ENCODE measurements at places on chromosomes 16 and 17.

DNA sequence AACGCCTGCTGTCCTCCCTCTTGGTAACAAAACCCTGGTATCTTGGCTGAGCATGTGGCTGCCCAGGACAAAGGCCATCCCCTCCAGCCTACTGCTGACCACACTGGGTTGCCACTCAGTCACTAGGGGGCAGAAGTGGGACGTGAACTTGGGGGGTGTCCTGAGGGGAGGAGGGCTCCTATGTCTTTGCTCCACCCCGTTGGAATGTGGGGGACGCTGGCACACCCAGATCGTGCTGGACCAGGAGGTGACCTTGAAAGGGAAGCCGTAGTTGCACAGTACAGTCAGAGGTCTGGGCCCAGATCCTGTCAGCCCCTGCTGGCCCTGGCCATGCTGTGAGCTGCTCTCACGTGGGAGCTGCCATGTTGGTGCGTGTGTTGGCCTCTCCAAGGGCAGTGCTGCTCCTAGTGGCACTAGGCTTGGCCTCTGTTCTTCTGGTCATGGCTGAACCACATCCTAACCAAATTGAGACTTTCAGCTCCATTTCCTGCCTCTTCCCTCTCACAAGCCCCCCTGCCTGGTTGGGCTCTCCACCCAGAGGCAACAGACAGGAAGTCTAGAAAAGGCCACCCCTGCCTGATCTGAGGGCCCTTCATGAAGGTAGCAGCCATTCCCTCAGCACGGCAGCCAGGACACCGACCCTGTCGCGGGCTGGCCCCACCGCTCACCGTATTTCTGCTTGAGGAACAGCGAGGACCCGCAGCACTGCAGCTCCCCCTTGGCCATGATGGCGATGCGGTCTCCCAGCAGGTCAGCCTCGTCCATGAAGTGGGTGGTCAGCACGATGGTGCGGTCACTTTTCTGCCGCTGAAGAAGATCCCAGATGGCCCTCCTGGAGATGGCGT lies 29.0 kb upstream of the RNPS1 start:
- DNase-seq: no peak

DNA sequence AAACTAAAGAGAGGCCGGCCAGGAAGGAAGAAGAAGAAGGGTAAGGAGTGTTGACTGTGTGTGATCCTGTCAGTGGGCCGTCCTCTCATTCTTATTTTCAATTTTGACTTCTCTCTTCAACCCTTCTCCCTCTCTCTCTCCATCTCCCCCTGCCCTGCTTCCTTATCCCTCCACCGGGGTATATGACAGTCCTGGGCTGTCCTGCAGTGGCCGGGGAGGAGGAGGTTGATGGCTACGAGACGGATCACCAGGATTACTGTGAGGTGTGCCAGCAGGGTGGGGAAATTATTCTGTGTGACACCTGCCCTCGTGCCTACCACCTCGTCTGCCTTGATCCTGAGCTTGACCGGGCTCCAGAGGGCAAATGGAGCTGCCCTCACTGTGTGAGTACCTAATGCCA lies 5.6 kb downstream of the CHD3 start:
- DNase-seq: no peak

DNA sequence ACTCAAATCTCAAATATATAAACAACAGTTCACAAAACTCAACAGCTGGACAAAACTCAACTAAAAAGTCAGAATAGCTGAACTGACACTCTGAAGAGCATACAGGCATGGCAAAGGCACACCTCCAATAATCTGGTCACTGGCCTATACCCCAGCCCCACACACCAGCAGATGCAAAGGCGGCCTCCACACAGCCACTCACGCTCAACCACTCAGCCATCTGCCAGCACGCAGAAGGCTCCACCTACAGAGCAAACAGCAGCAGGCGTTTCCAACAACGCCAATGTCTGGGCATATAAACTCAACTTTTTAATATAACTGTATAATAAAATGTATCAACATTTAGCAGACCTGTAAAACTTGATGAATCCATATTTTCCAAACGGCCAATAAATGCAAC lies 17.2 kb downstream of the USP7 start:
- DNase-seq: no peak

- no peak for DNase-seq
Measured at GRCh38 chr17:68178831-68179230, 69.0 kb upstream of the AMZ2 start.

DNA sequence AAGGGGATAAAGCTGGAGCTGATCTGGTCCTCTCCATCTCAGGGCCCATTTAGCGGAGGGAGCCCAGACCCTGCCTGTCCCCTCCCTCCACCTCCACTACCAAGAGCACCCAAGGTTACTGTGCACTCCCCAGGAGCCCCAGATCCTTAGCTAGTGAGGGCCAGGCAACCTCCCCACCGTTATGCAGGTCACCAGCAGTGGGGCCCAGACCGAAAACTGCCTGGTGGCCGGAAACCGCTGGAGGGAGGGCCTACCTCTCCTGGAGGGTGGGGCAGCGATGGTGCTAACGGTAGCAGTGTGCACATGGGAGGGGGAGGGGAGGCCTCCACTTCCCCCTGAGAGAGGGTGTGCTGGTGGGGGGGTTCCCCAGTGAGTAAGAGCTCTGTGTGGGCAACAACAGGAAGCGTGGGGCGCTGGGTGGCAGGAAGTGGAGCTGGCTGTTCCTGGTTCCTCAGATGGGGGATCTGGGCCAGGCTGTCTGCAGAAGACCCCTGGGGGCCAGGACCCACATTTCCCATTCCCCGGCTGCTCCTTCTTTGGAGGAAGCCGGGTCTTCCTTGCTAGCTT lies 4.4 kb downstream of the FMNL1 start:
- DNase-seq: peak; percentile 95

GRCh38 chr16:2420035-2420434 lies 9.2 kb upstream of the CCNF start:
- DNase-seq: no peak

GRCh38 chr16:73319737-73320136 lies 271.8 kb upstream of the ZFHX3 start:
- DNase-seq: no peak

- DNase-seq: no peak
Measured at GRCh38 chr17:43853546-43853945, 6.6 kb downstream of the CD300LG start.

GRCh38 chr17:77684803-77685798 lies 273.4 kb upstream of the TNRC6C start:
- no peak for DNase-seq

- DNase-seq: peak; percentile 29
Measured at GRCh38 chr17:75864448-75864871, 9.3 kb upstream of the WBP2 start.

DNA sequence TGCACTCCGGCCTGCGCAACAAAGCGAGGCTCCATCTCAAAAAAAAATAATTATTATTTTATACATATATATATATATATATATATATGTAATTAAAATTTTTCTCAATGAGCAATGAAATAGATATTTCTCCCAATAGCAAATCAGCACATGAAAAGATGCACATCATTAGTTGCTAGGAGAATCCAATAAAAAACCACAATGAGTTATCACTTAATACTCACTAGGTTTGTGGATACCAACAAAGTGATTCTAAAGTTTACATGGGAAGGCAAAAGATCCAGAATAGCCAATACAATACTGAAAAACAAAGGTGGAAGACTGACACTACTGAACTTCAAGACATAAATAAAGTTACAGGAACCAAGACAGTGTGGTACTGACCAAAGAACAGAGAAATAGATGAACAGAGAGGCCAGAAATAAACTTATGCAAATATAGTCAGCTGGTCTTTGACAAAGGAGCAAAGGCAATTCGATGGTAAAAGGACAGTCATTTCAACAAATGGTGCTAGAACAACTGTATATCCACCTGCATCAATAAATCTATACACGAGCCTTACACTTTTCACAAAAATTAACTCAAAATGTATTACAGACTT lies 13.6 kb downstream of the SMG6 start:
- no peak for DNase-seq

GRCh38 chr16:27978876-27979275 lies 84.6 kb downstream of the GSG1L start:
- no peak for DNase-seq

DNA sequence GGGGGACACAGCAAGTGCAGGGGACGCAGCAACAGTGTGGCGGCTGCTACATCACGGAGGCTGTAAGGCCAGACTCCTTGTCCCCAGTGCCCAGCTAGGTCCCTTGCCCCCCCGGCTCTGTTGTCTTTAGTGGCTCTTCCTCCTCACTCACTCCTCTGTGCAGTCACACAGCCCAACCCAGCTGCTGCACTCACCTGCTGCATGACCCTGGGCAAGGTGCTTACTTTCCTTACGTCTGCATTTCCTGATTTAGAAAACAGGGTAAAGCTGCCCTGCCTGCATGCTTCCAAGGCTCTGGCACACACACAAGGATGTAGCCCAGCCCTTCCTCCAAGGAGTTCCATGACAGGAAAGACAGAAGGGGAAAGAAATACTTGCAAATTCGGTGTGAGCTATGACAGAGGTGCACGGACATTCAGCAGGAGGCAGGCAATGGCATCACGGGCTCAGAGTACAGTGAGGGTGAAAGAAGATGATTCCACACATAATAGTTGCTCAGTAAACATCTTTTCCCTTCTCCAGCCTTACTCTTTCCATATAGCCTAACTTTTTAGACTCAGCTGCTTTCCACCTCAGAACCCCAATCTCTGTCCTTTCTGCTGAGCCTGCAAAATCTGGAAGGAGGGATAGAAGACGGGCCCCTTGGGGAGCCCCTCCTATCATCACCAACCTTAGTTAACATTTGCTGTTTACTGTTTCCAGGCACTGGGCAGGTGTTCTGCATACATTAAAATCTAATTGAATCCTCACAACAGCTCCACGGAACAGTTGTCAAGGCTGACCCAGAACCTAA lies 150.9 kb downstream of the MRM1 start:
- no peak for DNase-seq
